ENCODE measurements at places on chromosomes 4 and X.

DNA sequence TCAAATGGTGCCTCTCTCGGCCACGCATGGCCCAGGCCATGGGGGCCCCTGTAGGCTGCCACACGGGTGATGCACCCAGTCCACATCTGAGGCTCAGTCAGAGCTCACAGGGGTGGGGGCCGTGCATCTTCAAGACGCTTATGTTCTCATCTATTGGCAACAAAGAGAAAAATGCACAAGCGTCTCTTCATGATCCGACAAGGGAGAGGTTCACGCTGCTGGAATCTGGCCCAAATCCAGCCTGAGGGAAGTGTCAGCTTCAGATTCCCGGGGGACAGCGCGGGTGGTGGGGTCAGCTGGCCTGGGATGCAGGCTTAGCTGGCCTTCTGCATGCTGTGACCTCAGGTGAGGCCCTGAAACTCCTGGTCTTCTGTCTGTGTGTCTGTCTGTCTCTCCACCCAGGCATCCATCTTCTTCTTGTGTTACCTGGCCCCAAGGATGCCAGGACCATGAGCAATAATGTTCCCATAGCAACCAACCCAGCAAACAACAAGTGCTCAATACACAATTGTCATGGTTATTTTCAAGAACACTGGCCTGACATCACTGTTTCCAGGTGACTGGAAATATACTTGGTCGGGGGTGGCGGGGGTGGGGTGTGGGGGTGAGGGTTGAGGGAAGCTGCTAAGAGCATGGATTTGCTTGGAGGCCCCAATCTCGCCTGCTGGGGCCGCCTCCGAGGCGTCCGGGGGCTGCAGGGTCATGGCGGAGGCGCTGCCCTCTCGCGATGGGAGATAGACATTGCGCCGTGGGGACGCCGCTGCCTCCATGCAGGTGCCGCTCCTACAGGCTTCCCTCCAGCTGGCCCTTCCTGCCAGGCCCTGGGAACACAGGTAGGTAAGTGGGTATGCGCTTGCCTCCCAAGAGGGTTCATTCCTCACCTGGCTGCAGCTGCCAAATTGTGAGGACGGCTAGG lies 48.3 kb downstream of the ABLIM2 start:
- no peak for DNase-seq

- no peak for DNase-seq
These were observed 59.1 kb upstream of the USP9X start for GRCh38 chrX:41025926-41026701.

- no peak for DNase-seq
These were observed 113.9 kb downstream of the NYX start for GRCh38 chrX:41561045-41561444.

- no peak for DNase-seq
These were observed 67.1 kb upstream of the HGFAC start for GRCh38 chr4:3374667-3375066.

DNA sequence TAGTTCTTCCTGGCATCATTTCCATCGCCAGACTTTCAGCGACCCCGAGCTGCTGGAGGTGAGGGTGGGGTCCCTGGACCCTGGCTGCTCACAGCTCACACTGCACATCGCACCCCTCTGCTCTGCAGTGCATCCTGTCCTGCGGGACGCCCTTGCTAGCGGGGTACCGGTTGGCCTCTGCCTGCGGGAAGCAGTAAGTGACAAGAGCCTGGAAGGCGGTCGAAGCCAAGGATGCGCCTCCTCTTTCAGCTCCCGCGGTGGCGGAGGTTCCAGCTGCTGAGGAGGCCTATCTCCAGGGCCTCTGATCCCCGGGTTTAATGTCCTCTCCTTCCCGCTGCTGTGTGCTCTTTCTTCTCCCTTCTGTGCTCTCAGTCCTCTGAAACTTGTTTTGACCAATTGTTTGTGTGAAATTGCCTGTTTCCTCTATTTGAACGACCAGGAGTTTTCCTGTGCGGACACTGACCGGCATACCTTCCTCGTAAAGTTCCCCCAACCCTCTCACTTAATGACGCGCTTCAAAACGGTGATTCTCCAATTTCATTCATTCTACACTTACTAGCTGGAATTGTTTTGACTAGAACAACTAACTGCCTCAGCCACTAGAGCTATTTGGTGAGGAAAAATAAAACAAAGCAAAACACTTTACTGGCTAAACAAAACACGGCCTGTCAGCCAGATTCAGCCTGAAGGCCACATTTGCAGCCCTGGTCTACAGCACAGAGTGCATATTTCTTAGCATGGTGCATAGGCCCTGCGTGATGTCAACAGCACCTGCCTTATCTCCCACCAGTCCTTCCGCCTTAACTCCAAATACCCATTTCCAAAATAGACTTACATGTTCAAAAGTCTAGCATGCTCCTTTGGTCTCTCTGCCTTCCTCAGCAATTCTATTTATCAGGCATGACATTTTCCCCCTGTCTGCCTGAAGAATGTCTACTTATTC lies 28.0 kb downstream of the MGAT4D start:
- DNase-seq = no peak

DNA sequence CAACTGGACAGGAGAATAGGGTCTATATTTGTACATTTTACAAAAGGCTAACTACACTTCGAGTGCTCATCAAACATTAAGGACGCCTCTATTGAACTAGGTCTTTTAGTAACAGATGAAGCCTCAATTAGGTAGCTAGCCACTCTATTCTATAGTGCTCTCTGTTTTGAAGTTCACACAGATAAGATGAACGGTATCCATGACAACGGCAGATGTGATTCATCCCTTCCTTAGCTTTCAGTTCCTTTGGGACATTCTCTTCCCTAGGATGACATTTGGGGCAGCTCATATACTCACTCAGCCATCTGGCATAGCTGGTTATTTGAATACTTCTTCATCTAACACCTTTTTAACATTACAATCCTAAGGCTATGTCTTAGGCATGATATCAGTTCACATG lies 62.4 kb upstream of the WDFY3 start:
- no peak for DNase-seq

GRCh38 chr4:171785388-171785787 lies 27.8 kb upstream of the GALNTL6 start:
- no peak for DNase-seq

GRCh38 chr4:171157462-171158082 lies 655.6 kb upstream of the GALNTL6 start:
- DNase-seq = no peak

GRCh38 chr4:167622481-167623240 lies 388.4 kb upstream of the SPOCK3 start:
- no peak for DNase-seq

Data from activated CD8-positive, alpha-beta memory T cell treated with anti-CD3 and anti-CD28 coated beads for 1 hour (primary cell).